ENCODE measurements at places on chromosomes 3 and 15. TPM values are rescaled to one million over a fixed set of nuclear protein-coding genes. Genes with fewer than 3 reads are reported as not detected.

DISP2 gene
- total RNA-seq, result 2.0 TPM

HYKK gene
- 2.4 TPM for total RNA-seq

DNA sequence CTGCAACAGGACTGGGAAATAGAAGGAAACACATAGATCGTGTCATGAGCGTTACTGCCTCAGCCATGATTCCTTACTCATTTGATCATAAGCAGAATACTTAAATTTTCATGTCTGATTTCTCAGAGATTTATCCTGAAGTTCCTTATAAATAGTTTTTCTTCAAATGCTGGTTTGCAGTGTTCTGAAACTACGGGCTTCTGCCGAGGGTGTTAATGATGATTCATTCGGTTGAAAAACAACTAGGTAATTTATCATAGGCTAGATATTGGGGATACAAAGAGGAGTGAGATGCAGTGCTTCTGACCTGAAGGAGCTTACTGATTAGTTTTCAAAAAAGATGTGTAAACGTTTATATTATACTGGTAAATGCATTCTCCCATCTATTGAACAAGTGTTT lies 428.9 kb downstream of the NLGN1 start:
- H3K27ac ChIP-seq, result no peak overlapping the region
- H3K4me1 ChIP-seq, result no peaks in the 10 kb centered on the region
- H3K36me3 ChIP-seq, result no peaks in the 10 kb centered on the region
- no peak for DNase-seq

LRRC34 gene
- 6.9 TPM for total RNA-seq

GRCh38 chr3:27686642-27687041 lies 35.5 kb downstream of the EOMES start:
- H3K4me3 ChIP-seq, result no peak overlapping the region
- peaks cover 2% of the 10 kb centered on the region for H3K36me3 ChIP-seq
- H3K27ac ChIP-seq, result no peak overlapping the region
- H3K4me1 ChIP-seq, result no peaks in the 10 kb centered on the region
- H3K27me3 ChIP-seq, result peaks cover 14% of the 10 kb centered on the region

- no peak for DNase-seq
- peak within 1 kb of the TSS; percentile 75 for H3K27ac ChIP-seq
- peaks cover 33% of the 10 kb centered on the region for H3K4me1 ChIP-seq
Measured at GRCh38 chr3:49422379-49423248, at the start of gene AMT. TSS of gene AMT (minus strand) at chr3:49422473. CDS start at chr3:49422450, 23 bp downstream.

GRCh38 chr3:61774279-61774890 lies 213.0 kb downstream of the PTPRG start:
- no peaks in the 10 kb centered on the region for H3K36me3 ChIP-seq
- no peak for DNase-seq
- peaks cover 1% of the 10 kb centered on the region for H3K27me3 ChIP-seq
- no peak overlapping the region for H3K4me3 ChIP-seq
- H3K27ac ChIP-seq, result no peak overlapping the region

- H3K36me3 ChIP-seq, result peaks cover 2% of the 10 kb centered on the region
- H3K4me1 ChIP-seq, result peaks cover 4% of the 10 kb centered on the region
- DNase-seq, result no peak
- no peak overlapping the region for H3K4me3 ChIP-seq
- no peak overlapping the region for H3K27ac ChIP-seq
- no peaks in the 10 kb centered on the region for H3K27me3 ChIP-seq
Measured at GRCh38 chr3:122786066-122786465, 7.6 kb downstream of the HSPBAP1 start.

DNA sequence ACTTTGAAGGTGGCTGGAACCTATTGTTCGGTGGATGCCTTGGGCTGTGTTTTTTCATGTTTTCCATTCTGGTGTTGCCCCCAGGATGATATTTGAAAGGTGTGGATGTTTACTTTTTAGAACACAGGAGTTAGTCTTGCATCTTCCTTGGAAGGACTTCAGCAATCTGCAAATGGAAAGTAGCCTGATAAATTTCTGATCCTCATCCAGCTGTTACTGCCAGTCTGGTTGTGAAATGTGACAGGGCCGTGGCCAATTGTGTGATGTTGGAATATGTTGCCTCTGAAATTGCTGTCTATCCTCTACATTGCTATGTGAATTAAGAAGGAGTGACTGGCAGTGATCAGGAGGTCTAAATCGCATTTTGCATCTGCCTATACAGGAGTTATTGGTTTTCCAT lies 382.5 kb upstream of the C2CD4B start:
- H3K27me3 ChIP-seq, result peaks cover 2% of the 10 kb centered on the region
- peaks cover 3% of the 10 kb centered on the region for H3K4me1 ChIP-seq

- peaks cover 6% of the 10 kb centered on the region for H3K27me3 ChIP-seq
- no peak overlapping the region for H3K4me3 ChIP-seq
- no peak for DNase-seq
Measured at GRCh38 chr3:182618981-182619591, 174.2 kb upstream of the ATP11B start.

KCNMB3 gene
- total RNA-seq, result 2.2 TPM

- no peak overlapping the region for H3K4me3 ChIP-seq
- no peak overlapping the region for H3K27ac ChIP-seq
- no peak for DNase-seq
- peaks cover 5% of the 10 kb centered on the region for H3K36me3 ChIP-seq
Measured at GRCh38 chr3:102026656-102027055, 177.3 kb downstream of the NFKBIZ start.

DNA sequence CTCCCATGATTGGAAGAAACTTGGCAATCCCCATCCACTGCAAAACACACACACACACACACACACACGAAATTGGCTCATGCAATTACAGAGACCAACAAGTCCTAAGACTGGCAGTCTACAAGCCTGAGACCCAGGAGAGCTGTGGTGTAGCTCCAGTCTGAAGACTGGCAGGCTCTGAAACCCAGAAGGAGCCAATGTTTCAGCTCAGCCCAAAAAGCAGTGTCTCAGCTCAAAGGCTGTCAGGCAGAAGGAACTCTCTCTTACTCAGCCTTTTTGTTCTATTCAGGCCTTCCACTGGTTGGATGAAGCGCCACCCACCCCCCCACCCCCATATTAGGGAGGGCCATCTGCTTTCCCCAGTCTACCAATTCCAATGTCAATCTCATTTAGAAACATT lies 32.1 kb downstream of the MESD start:
- DNase-seq, result no peak
- no peaks in the 10 kb centered on the region for H3K27me3 ChIP-seq
- H3K27ac ChIP-seq, result no peak overlapping the region
- peaks cover 8% of the 10 kb centered on the region for H3K4me1 ChIP-seq

GRCh38 chr15:95932676-95933075 lies 397.8 kb upstream of the NR2F2 start:
- no peak overlapping the region for H3K4me3 ChIP-seq
- peaks cover 11% of the 10 kb centered on the region for H3K4me1 ChIP-seq
- peaks cover 15% of the 10 kb centered on the region for H3K27me3 ChIP-seq
- H3K36me3 ChIP-seq, result peaks cover 7% of the 10 kb centered on the region
- no peak for DNase-seq

All from activated naive CD8-positive, alpha-beta T cell treated with anti-CD3 and anti-CD28 coated beads, Interleukin-2, amount 10 ng/mL, durations not matched to agents 7 days and 5 days (primary cell).